Left ventricle myocardium inferior (tissue), 1 donor: ENCODE measurements at places on chromosomes 6 and 20.

- peaks cover 24% of the 10 kb centered on the region for H3K4me1 ChIP-seq
- H3K27ac ChIP-seq, result peak within 1 kb of the TSS; percentile 85
- peak within 1 kb of the TSS; percentile 70 for H3K4me3 ChIP-seq
- no peaks in the 10 kb centered on the region for H3K27me3 ChIP-seq
These were observed at the start of gene BTN3A1 for GRCh38 chr6:26401987-26402658. Gene BTN3A1, plus strand, starts transcription at chr6:26402275. Its CDS starts 3,289 bp downstream, at chr6:26405564.

DNA sequence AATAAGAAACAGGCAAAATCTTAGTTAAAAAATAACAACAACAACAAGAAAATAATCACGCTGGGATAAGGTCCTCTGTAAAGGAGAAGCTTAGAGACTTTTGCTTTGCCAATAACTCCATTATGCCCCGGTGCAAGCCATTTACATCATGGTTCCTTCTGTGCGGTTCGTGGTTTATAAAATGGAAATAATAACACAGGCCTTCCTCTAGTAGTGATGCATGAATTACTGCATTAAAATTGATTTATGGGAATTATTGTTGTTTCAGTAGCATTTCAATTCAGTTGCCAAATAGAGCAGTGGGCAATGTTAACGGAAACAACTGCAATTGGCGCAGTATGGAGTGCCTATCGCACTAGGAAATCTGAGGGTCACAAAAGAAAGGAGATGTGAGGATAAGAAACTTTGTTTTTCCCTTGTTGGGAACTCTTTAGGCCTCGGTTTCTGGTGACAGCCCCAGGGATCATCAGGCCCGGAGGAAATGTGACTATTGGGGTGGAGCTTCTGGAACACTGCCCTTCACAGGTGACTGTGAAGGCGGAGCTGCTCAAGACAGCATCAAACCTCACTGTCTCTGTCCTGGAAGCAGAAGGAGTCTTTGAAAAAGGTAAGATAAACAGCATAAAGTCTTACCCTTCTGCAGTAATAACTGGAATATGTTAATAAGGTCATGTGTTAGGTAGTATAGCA lies 1.1 kb downstream of the CD109 start:
- peaks cover 16% of the 10 kb centered on the region for H3K36me3 ChIP-seq
- H3K27ac ChIP-seq, result peak overlapping the region; percentile 86
- DNase-seq, result no peak

DNA sequence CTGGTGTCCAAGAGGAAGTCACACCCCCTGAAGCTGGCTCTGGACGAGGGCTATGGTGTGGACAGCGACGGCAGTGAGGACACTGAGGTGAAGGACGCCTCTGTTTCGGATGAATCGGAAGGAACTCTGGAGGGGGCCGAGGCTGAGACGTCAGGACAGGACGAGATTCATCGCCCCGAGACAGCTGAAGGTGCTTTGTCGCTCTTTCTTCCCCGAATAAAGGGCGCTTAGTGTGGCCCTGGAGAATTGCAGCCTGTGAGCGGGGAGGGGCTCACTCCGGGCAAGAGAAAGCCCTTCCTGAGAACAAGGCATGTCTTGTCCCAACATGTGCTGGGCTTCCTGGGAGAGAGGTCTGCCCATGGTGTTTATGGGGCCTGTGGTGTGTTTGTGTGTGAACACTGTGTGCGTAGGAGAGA lies 41.4 kb downstream of the MYT1 start:
- no peak overlapping the region for H3K27ac ChIP-seq
- no peaks in the 10 kb centered on the region for H3K4me1 ChIP-seq
- H3K27me3 ChIP-seq, result peaks cover 39% of the 10 kb centered on the region

DNA sequence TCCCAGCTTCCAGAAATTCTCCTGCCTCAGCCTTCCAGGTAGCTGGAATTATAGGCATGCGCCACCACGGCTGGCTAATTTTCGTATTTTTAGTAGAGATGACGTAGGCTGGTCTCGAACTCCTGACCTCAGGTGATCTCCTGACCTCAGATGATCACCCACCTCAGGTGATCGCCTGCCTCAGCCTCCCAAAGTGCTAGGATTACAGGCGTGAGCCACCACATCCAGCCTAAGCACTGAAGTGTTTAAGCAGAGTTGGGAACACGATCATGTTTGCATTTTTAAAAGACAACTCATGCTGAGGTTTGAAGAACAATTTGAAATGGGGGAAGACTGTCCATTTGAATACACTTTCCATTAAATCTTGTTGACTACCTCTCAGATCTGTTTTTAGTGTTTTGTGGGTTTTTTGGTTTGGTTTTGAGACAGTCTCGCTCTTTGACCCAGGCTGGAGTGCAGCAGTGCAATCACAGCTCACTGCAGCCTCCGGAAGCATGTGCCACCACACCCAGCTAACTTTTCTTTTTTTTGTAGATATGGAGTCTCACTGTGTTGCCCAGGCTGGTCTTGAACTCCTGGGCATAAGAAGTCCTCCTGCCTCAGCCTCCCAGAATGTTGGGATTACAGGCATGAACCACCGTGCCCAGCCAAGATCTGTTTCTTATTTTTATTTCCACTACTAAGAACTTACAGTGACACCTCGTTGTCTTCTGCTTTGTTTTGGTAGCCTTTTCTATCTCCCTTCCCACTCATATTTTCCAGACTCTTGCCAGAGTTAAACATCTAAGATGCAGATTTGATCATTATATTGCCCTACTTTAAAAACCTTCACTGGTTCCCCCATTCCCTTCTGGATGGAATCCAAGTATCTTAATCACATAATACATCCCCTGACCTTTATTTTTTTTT lies 5.5 kb downstream of the CASP8AP2 start:
- H3K36me3 ChIP-seq, result peaks cover 32% of the 10 kb centered on the region
- H3K4me1 ChIP-seq, result peaks cover 13% of the 10 kb centered on the region
- DNase-seq, result no peak
- no peak overlapping the region for H3K4me3 ChIP-seq
- H3K27ac ChIP-seq, result no peak overlapping the region

- H3K4me3 ChIP-seq, result no peak overlapping the region
- H3K4me1 ChIP-seq, result no peaks in the 10 kb centered on the region
- H3K27me3 ChIP-seq, result peaks cover 69% of the 10 kb centered on the region
- no peak for DNase-seq
These were observed 80.7 kb downstream of the FOXF2 start for GRCh38 chr6:1470040-1470439.

DNA sequence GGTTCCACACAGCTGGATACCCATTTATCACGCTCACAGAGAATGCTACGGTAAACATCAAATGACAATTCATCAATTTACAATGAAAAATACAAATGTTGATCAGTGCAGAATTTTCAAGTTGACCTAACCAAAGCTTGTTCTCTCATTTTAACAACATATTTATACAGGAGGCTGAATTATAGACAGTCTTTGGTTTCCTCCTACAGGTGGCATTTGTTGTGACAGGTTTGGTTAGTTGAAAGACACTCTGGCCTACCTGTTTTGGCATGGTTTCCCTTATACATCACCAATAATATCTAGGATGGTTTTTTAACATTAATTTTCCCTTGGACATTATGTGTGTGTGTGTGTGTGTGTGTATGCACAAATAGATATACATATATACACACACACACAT lies 642.5 kb upstream of the MMS22L start:
- DNase-seq, result no peak
- no peak overlapping the region for H3K4me3 ChIP-seq

- H3K4me1 ChIP-seq, result no peaks in the 10 kb centered on the region
- no peak overlapping the region for H3K27ac ChIP-seq
- H3K4me3 ChIP-seq, result no peak overlapping the region
- no peaks in the 10 kb centered on the region for H3K27me3 ChIP-seq
- H3K36me3 ChIP-seq, result no peaks in the 10 kb centered on the region
- no peak for DNase-seq
These were observed 122.3 kb downstream of the THBS2 start for GRCh38 chr6:169131390-169131789.
